ENCODE measurements at places on chromosomes 7 and 10.

- no peak for DNase-seq
Observed at GRCh38 chr7:134845461-134845860, 66.0 kb downstream of the CALD1 start.

DNA sequence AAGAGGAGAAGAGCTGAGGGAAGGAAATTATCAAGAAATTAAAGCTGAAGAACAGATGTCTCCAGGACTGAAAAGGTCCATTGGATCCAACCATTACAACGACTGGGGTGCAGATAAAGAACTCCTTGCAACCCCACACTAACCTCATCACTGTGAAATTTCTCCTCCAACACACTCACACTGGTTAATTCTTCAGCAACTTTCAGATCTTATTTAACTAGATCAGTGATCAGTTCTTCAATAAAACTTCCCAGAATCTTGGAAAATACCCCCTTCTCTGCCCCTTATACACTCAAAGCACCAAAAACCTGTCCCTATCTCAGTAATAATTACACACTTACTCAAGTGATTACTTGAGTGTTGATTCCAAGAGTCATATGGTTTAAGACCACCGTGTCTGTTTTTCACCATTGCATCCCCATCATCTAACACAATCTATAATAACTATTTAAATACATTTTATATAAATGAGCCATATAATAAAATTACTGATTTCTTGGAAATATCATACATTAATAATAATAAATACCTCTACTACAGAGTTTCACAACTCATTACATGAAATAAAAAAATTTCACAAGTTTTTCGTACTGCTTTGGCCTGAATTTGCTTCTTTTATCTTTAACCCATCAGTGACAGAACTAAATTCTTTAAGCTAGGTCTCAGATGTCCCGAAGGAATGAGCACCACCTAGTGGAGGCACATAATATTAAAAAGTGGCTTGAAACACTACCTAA lies 123.7 kb downstream of the MPP7 start:
- DNase-seq = peak; percentile 25

GRCh38 chr7:138000081-138000701 lies 1.7 kb downstream of the CREB3L2 start:
- DNase-seq = peak; percentile 13

DNA sequence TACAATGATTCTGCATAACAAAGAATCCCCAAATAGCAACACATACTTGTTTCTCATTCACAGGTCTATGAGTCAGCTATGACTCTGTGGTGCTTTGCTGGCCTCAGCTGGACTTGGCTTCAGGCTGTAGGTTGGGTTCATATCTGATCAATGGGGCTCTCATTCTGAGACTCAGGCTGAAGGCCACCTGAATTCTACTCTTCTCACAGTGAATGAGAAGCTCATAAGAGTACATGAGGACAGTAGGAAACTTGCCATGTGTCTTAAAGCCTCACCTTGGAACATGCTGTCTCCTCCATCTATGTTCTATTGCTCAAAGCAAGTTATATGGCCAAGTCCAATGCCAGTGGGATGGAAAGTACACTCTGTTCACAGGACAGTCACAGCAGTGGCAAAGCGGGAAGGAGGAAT lies 292.9 kb downstream of the BMPER start:
- DNase-seq = no peak

DNA sequence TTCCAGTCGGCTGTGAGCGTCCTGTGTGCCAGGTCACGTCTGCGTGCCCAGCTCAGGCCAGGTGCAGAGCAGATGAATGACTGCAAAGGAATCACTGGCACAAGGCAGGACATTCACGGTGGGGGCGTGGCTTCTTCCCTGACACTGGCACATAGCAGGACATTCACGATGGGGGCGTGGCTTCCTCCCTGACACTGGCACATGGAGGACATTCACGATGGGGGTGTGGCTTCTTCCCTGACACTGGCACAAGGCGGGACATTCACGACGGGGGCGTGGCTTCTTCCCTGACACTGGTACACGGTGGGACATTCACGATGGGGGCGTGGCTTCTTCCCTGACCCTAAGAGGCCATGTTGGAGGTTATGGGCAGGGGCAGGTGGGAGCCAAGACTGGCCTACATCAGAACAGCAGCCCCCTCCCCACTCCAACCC lies 64.3 kb downstream of the MYL10 start:
- no peak for DNase-seq

DNA sequence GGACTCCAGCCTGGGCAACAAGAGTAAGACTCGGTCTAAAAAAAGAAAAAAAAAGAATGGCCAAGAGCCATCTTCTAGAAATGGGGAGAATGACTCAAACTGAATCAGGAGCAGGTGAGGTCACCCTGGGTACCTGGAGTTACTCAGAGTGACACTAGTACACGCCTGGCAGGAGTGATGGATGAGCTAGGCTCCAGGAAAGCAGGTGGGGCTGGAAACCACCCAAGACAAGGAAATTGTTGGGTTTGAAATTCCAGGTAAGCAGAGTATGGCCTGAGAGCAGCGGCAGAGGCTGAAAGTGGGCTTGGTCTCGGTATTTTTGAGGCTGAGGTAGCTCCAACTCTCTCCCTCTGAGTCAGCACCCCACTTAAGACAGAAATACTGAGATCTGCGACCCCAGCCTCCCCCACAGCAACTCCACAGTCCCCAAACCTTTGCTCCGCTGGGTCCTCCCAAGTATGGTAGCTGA lies 18.5 kb downstream of the DDIT4 start:
- peak; percentile 64 for DNase-seq

GRCh38 chr7:51321961-51322515 lies 5.4 kb upstream of the COBL start:
- DNase-seq = no peak

DNA sequence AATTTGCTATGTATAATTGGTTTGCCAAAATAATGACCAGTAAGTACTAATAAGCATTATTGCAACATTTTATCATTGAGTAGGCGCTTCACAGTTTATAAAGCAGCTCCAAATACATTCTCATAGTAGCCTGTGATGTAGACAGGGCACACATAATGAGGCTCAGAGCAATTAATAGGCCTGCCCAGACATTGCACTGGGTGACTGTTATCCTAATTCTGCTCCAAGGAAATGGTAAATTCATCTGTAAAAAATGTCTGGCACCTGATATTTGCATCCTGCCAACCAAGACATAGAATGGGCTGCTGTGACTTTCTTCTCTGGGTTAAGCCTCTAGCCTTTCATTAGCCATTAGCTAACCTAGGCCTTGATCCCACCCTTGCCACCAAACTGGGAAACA lies 97.6 kb downstream of the SEM1 start:
- no peak for DNase-seq

DNA sequence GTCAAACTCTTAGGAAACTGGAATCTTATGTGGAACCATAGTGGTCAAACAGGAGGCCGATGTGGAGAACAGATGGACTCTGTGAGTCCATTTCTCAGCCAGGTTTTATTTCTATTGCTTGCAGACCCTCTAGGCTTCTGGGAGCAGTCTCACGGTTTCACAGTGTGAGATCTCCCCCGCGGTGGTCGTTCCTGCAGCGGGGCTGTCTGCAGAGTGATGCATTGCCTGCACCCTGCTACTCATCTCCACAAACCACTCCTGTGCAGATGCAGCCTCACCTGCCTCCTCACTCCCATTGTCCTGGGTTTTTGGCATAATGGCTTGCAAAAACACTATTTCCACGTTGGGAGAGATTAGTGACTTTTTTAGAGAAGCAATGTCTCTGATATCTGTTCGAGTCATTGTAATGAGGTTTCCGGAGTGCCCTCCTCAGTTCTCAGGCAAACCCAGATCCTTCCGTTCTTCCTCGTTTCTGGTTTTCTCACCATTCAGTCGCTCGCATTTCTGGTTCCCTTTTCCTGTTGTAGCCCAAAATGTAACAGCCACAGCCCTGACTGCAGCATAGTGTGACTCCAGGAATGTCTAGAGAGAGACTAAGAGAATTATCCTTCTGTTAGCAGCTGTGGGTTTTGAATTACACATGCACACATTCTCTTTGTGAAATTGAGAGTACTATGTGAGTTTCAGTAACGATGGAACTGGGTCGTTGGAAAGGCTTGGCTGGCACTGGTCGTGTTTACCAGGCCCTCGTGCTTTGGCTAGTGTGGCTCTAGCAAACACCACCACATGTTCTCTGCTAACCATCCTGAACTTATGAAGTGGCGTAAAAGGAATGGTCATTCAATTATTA lies 30.2 kb downstream of the ACADSB start:
- no peak for DNase-seq

DNA sequence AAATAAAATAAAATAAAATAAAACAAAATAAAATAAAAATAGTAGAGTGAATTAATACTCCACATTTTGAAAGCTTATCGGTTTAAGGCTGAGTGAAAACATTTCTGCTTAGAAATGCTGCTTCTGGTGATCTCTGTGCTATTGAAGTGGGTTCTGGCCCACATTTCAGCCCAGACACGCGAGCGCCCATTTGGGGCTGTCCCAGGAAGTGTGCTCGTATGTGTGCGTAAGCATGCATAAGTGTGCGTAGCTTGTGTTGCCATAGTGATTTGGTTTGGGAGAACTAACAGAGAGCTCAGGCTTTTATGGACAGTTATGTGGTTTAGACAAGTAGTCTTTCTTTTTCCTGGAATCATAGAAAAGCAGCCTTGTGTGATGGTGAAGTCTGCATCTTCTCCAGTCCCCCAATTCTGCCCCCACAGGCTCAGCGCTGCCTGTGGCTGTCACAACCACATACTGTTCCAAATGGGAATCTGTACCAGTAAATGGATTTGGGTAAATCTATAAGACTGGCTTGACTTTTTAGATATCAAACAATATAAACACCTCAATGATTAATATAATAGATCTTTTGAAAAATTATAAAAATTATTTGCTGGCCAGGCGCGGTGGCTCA lies 29.8 kb upstream of the PURB start:
- DNase-seq = peak; percentile 68

- no peak for DNase-seq
Observed at GRCh38 chr10:98396096-98397063, 18.6 kb downstream of the PYROXD2 start.

DNA sequence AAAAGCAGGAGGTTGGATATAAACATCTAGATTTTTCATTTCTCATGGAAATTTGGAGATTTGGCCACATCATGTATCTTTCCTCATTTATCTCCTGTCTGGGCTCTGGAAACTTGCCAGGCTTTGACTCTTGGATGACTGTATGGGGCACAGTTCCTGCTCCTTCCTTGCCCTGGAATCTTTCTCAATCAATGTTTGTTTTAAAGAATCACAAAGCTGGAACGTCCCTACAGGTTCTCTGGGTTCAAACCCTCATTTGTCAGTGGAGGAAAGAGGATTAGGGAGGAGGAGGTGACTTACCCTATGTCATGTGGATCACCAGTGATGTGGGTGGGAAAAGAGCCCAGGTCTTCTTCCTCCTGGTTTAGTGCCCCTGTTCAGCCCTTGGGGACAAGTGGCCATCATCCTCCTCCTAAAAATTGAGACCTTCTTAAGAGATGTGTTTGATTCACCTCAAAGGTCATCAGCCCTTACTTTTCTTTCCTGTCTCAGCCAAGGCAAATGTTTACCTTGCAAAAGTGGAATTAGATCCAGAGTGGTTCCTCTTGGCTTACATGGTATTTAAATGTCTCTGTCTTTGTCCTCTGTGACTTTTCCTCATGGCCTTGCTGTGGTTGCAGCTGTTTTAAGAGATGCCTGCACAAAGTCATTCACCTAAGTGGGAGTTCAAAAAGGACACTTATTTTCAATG lies 38.8 kb upstream of the PDZD8 start:
- DNase-seq = no peak

DNA sequence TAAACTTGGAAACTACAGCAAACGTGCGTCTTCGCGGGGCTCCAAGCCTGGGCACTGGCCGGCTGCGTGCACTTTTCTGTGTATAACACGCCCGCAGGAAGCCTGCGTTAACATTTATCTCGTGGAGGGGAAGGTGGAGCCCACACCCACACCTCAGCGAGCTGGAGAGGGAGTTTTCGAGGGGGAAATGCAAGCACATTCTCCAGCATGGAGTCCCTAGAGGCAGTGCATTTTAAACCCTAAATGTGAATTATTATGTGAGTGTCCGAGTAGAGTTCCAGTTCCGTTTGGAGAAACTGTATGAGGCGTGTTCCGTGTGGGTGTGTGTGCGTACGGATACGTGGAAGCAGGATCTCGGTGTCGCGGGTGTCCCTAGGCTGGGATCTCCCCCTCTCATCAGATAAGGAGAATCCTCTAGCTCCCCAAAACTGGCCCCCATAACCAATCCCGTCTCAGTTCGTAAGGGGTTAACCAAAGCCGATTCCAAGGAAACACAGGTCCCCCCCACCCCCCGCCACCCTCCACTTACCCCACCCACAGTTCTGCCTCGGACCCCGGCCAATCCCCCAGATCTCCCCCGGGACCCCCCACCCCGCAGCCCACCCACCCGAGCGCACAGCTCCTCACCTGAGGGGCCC lies 403 bp downstream of the CDK6 start:
- DNase-seq = peak; percentile 33

- no peak for DNase-seq
Observed at GRCh38 chr7:117672453-117672852, 192.6 kb downstream of the CFTR start.

GRCh38 chr10:73076360-73077183 lies 20.1 kb downstream of the P4HA1 start:
- DNase-seq = no peak

DNA sequence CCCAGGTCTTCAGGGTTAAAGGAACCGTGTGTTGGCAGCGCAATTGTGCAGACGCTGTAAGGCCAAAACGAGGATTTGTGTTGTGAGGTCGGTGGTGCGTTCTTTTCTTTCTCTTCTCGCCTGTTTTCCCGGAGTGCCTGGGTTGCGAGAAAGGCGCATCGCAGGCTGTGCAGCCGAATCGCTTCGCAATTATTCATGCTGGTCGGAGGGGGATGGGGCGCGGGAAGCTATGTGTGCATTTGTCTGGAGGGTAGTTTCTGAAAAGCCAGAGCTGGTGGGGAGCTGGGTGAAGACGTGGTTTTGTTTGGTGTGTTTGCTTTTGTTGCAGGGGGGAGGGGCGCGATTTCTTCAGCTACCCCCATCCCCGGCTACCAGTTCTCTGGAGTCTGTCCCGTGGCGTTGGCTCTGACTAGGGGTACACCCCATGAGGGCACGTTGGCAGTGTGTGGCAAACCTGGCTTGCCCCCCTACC lies 2.1 kb downstream of the MXI1 start:
- peak; percentile 73 for DNase-seq

GRCh38 chr10:85036661-85037060 lies 708.3 kb downstream of the CCSER2 start:
- no peak for DNase-seq

DNA sequence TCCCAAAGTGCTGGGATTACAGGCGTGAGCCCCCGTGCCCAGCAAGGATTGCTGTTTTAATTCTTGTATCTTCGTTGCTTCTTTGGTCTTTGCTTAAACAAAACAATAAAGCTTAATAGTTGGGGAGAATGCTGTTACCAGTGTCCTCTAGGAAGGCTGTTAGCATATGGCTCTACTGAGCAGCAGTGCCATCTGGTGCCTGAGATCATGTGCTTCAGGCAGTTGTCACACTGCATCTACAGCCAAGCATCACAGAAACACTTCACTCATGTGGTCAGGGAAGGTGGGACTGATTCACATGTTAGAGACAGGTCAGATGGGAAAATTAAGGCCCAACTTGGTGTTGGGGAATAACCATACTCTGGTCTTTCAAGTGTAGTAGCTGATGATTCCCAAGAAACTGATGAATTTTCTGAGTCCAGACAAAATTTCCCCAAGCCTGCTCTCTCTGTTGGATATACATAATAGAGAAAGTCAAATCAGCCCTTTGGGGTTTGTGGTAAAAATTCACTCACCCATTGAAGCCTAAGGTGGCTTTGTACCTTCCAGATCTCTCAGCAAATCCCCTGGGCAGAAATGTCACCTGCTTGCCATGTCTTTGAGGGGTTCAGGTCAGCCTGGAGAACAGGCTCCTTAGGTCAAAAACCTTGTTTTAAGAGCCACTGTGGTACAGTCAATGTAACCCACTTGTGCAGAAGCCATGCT lies 28.4 kb downstream of the UBE2D4 start:
- peak; percentile 16 for DNase-seq

- DNase-seq = no peak
Observed at GRCh38 chr10:28425422-28425821, 107.5 kb upstream of the WAC start.
